ENCODE measurements at places on chromosomes 6 and 20.

GRCh38 chr20:25496165-25496967, 88.9 kb downstream of the GINS1 start:
- DNase-seq, result no peak

- no peak for DNase-seq
Observed at GRCh38 chr6:23403460-23403859, 722.6 kb upstream of the NRSN1 start.

DNA sequence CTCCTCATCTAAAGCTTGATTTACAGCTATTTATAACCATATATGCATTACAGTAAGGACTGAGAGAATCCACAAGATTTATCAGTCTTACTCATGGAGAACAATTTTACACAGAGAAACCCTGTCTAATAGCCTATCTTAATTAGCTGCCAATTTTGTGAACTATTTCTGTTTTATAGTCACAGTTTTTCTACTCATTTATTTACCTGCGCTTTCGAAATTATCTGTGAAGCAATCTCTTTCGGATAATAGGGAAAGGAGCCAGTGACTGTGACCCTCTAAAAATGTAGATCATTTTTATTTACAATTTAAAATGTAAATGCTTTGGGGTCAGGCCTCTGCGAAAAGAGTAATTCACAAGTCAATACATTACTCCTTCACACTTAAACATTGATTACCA, 98.1 kb downstream of the TSHZ2 start:
- no peak for DNase-seq

DNA sequence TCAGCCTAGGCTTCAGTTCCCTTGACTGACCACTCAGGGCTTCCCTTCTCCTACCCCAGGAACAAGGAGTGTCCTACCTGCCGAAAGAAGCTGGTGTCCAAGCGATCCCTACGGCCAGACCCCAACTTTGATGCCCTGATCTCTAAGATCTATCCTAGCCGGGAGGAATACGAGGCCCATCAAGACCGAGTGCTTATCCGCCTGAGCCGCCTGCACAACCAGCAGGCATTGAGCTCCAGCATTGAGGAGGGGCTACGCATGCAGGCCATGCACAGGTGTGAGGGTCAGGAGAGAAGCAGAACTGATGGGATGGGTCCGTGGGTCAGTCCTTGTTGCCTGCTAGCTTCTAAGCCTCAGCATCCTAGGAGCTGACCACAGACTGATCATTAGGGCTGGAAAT, 1.6 kb downstream of the RING1 start:
- DNase-seq, result no peak

DNA sequence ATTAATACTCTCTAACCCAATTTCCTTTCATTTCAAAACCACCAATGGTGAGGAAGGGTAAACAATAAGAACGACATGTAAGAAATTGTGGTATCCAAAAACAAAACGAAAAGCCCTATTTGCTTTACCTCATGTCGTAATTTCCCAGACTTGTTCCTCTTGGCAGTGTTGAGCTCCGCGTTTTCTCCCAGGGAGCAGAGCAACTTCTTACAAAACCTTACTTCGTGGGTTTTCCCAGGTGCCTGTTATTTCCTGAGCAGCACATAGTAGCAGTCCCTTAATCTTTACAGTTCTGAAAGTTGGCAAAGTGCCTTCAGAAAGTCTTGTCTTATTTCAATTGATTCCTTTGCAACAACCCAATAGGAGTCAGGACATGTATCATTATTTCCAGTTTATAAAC, 207.9 kb upstream of the MARCKS start:
- no peak for DNase-seq
